ENCODE measurements at places on chromosomes 7 and 10.

DNA sequence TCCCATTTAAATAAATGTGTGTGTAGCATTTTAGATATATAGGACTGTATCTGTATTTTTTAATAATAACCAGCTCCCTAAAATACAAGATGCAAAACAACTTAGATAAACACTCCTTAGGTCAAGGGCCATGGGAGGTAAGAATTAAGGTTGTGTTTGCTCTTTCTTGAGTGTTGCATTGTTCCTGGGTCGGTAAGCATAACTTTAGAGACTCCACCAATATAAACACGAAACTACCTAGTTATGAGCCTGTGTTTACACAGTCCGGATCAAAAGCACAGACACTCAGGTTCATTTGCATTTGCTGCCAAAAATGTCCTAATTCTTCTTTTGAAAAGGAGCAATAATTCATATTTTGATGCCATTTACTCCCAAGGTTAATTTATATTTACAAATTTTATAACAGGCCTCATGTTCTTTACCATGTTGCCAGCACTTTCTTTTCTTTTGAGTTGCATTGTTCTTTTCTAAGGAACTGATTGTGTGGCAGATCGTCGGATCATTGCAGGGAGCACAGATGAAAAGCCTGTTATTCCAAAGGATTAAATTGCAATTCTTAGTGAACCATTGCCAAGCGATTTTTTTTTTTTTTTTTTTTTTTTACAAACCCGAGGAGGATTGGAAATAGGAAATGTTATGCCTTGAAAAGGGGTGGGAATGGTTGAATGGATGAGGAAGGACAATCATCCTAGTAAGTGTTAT, 45.8 kb upstream of the GLCCI1 start:
- DNase-seq: peak; percentile 33

DNA sequence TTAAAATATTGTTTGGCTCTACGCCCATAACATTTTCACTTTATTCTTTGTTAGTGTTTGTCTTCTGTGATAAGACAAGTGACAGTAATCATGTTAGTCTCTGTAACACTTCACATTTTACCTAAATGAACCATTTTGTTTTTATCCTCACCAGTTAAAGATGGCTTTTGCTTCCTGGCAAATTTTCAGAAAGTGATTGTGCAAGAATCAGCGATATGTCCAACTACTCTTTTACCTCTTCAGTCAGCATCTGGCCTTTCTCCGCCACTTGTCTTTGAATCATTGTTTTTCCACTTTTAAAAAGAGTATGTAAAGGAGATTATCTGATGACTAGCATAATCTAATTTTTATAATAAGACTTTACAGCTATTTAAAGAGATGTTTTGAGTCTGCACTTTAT, 3.5 kb downstream of the DGKB start:
- DNase-seq: no peak

DNA sequence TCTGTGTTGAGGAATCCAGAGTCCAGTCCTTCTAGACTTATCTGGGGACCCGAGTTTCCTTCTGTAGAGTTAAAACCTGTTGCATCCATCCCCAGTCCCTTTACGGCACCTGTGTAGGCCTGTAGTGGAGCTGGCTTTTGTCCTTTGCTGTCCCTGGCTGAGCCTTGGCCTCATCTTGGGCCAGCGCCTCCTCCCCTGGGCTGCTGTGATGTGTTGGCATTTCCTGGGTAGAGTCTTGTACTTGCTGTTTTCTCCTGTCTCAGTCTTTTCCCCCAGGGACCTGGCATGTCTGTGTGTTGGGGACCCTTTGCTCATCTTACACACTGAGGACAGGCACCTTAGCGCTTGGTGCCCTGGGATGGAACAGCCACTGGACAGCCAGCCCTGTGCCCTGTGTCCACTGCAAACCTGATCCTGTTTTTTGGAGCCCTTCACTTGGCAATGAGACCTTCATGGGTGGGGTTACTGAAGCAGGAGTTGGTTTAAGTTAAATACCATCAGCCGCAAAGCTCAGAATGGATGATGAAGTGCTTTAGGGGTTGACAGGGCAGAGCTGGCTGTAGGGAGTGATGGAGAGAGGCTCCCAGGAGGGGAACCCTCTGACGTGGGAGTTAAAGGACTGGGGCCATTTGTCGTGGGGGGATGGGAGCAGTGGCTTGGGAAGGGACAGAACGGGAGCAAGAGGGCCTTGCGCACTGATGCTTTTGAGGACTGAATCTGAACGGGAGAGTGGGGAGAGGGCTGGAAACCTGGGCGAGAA, 50.9 kb downstream of the CUX1 start:
- no peak for DNase-seq

- DNase-seq: no peak
These were observed 73.0 kb upstream of the AFAP1L2 start for GRCh38 chr10:114477285-114477684.

DNA sequence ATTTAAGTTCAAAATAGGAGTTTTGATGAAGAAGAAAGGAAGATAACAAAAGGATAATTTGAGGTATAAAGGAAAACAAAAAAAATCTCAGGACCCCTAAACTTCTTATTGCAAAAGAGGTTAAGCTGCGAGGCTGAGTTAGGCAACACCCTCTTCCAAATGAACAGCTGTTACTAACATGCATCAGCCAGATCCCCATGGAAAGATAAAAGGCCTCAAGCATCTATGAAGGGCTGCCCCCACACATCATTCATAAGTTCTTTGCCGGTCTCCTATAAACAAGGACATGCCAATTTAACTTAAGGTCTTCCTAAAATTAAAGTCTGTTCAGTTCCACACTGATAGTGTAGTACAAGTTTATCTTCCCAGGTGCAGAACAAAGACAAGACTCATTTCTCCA, 75.8 kb upstream of the IMMP2L start:
- DNase-seq: no peak

DNA sequence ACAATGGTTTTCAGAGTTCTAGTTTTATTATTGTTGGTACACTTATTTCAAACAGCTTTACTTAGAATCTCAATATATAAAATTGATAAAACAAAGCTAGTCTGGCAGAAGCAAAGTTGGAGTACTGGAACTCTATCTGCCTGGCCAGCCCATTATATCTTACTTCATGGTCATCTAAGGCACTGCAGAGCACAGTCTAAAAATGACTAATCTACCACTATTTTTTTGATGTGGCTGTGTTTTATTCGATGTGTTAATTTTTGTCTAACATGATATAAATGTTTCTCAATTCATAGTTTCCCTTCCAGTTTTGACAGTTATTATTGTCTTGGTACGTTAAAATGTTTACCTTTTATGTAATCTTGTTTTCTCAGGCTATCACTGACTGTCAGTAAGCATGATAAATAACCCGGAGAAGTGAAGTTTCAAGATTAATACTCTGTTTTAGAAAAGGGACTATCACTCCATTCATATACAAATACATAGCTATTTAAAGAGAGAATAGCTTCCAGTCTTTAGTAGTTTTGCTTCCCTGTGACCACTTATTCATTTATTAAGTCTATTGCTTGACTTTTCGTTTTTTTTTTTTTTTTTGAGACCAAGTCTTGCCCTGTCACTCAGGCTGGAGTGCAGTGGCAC, 60.6 kb upstream of the CSTF2T start:
- DNase-seq: no peak

- DNase-seq: no peak
These were observed 60.4 kb downstream of the C10orf105 start for GRCh38 chr10:71659111-71659634.

GRCh38 chr7:17297243-17297642, 1.2 kb upstream of the AHR start:
- DNase-seq: no peak

DNA sequence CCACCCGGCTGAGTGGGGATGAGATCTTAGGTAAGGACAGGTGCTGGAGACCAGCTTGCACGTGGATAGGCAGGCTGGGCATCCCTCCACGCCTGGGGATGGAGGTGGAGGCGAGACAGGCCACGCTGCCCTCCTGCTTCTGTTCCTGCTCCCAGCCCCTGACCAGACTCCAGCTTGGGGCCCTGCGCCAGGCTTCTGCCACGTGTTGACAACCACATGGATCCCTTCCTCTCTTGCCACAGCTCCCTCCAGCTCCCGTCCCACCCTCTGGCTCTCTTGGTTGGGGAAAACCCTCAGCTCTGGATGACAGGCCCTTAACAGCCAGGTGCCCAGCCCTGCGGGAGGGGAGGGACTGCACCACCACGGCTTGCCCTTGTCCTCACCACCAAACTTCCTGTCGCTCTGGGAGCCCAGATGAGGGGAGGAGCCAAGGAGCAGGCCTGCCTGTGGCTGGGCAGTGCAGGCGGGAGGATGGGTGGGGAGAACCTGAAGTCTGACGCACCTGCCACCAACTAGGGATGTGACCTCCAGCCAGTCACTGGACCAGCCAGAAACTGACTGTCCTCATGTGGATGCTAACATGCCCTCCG, 36.0 kb downstream of the KCNH2 start:
- no peak for DNase-seq

DNA sequence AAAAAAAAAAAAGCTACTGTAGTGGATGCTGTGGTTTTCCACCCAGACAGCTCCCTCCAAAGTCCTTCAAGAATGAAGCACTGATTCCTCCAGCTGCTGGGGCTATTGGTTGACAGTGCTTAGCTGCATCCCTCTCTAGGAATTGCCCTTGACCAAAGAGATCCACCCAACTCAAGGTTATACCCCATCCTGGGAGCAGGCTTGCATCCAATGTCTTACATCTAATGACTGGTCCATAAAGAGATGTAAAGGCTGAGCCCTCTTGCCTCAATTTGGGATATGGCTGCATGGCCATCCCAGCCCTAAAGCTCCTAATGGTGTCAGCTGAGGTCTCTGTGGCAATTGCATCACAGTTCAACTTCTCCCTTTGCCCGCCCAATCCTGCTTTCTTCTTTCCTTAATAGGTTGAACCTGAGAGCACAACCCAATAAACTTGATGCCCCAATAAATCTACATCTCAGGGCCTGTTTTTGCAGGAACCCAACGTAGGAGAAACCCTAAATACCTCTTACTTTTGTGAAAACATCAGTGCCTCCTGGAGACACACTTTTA, 4.4 kb downstream of the GPR37 start:
- no peak for DNase-seq

DNA sequence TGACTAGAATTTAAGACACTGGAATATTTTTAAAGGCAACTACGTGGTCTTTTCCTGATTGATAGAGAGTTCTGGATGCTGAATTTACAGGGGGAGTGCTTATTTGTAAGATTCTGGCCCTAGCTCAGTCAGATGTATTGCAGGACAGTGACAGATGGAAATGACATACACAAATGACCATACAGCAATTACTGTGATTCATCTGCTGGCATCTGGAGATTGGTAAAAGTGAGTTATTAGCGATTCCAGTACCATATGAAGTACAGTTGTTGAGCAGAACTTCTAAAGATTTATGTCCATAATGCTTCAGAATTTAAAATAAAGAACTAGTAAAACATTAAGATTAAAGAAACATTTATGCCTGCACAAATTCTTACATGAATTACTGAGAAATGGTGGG, 243.2 kb downstream of the CRPPA start:
- DNase-seq: no peak

DNA sequence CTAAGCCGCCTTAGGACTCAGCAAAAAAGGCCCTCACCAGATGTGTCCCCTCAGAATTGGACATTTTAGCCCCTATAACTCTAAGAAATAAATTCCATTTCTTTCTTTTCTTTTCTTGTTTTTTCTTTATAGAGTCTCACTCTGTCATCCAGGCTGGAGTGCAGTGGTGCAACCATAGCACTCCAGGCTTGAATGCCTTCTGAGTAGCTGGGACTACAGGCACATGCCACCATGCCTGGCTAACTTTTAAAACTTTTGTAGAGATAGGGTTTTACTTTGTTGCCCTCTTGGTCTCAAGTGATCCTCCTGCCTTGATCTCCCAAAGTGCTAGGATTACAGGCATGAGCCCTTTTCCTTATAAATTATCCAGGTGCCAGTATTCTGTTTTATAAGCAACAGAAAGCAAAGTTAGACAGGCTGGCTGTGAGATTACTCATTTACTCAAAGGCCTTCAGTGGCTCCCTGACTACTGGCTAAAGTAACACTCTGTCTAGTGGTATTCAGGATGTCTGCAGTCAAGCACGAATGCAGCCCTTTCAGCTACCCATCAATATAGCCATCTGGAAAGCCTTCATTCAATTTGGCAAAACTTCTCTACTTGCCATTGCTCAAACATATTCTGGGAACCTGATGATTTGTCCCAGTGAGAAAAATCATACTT, 128.6 kb downstream of the ICA1 start:
- DNase-seq: no peak

DNA sequence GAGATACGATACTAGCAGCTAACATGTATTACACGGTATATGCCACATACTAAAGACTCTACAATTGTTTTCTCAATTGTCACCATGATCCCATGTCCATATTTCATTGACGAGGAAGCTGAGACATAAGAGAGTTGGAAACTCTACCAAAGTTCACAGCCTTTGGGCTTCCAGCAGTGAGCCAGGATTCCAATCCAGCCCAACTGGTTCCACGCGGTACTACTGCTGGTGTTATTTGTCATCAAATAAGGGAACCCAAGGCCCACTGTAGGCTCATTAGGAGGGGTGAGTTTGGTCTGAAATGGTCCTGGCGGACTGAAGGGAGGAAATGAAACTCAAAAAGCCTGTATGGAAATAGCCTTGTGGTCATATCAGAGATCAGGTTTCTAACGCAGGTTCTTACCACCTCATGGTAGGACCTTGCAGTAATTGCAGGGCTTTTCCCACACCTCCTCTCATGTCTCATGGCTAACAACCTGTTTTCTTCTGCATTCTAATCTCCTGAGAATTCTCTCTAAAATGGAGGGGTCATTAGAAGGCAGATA, 814.6 kb downstream of the LRMDA start:
- DNase-seq: no peak

- no peak for DNase-seq
These were observed 2.0 kb upstream of the SFTPA1 start for GRCh38 chr10:79608505-79609375.

- DNase-seq: no peak
These were observed 82.9 kb downstream of the ELFN1 start for GRCh38 chr7:1752771-1753563.

DNA sequence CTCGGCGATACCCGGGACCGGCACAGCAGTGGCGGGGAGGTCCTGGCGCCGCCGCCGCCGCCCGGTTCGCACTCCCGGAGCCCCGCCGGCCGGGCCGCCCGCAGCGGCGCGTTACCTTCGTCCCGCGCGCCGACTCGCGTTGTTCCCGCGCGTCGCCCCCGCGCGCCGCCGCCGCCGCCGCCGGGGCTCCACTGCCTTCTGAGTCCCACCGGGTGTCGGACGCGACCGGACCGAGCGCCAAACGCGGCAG, at the start of gene EZH2:
TSS of gene EZH2 (minus strand) at position 243 of the 250 bp plus-strand sequence. CDS start 36,993 bp downstream, outside the sequence.
- DNase-seq: no peak

- DNase-seq: no peak
These were observed 24.9 kb upstream of the FAM3C start for GRCh38 chr7:121420976-121421375.
